ENCODE measurements at places on chromosomes 4 and X.
A peak's percentile ranks its signal among the peaks of the same experiment; 100 is the strongest.

- DNase-seq: no peak
Measured at GRCh38 chr4:124899997-124900396, 187.5 kb upstream of the ANKRD50 start.

DNA sequence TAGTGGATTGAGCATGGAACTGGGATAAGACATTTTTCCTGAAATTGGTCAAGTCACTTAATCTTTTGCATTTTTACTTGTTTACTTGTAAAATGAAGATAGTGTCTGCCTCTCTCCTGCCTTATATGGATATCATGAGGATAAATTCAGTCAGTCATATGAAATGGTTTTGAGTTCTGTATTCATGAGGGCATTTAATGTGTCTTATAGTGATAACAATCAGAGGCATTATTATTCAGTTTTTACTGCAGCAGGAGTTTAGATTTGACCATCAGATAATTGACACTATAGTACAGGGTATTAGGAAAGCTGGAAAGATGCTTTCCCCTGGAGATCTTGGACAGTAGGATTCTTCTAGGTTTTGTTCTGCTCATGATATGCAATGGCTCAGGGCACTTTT, 26.0 kb downstream of the NPNT start:
- DNase-seq: no peak

DNA sequence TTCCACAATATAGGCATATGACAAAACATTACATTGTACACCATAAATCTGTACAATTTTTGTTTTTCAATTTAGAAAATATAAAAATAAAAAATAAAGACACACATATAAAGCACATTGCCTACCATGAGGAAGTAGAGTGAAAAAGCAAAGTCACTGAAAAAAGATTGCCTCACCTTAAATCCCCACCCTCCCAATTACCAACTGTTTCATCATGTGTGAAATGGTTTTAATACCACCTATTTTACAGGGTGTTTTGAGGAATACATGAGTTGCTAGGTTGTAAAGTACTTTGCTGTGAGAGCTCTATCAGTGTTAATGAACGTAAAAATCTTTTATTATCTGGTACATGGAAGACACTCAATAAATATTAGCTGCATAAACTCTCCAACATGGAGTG, 373.6 kb upstream of the NDST3 start:
- DNase-seq: no peak

DNA sequence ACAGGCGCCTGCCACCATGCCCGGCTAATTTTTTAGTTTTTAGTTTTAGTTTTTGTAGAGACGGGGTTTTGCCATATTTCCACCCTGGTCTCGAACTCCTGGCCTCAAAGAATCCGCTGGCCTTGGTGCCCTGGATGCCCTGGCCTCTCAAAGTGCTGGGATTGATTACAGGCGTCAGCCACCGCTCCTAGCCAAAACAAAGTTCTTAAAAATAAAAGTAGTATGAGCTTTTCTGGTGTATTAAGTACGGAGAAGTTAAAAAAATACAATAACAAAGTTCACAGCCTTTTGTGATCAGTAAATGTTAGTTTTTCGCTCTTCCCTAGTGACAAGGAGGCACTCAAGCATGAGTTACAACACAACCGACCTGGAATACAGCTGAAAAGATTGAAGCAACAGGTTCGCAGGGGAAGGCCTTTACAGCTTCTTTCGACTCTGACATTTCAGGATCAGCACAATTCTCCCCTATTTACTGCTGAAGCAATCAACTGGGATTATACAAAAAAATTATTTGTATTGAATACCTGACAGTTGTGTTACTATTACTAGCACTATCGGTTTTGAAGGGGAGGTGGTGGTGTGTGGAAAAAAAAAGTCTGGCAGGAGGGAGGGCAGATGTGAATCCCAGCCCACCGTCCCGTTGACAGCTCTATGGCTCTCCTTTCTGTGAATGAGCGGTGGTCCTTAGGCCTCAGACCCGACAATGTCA, 893 bp upstream of the METAP1 start:
- no peak for DNase-seq

DNA sequence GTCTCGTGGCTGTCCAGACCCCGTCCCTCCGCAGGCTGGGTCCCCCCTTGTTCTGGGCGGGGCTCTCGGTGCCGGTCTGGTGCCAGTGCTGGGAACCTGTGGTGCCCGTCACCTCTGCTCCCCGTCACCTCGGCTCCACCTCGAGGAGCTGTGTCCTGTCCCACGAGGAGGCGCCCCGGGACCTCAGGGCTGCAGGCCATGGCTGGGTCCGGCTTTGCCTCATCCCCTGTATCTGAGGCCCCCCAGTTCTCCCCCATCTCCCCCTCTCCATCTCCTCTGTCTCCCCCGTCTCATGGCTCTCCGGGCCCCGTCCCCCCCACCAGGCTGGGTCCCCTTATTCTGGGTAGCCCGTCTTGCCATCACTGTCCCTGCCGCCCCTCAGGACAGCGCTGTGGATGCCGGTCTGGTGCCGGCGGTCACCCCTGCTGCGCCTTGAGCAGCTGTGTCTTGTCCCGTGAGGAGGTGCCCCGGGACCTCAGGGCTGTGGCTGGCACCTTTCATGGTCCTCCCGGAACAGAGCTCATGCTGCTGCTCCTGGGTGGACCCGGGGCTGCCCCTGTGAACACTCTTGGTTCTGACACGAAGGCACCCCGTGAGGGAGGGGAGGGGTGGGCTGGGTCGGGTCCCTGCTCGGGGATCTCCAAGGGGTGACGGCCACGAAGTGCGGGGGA, 13.4 kb upstream of the GTPBP6 start:
- no peak for DNase-seq

DNA sequence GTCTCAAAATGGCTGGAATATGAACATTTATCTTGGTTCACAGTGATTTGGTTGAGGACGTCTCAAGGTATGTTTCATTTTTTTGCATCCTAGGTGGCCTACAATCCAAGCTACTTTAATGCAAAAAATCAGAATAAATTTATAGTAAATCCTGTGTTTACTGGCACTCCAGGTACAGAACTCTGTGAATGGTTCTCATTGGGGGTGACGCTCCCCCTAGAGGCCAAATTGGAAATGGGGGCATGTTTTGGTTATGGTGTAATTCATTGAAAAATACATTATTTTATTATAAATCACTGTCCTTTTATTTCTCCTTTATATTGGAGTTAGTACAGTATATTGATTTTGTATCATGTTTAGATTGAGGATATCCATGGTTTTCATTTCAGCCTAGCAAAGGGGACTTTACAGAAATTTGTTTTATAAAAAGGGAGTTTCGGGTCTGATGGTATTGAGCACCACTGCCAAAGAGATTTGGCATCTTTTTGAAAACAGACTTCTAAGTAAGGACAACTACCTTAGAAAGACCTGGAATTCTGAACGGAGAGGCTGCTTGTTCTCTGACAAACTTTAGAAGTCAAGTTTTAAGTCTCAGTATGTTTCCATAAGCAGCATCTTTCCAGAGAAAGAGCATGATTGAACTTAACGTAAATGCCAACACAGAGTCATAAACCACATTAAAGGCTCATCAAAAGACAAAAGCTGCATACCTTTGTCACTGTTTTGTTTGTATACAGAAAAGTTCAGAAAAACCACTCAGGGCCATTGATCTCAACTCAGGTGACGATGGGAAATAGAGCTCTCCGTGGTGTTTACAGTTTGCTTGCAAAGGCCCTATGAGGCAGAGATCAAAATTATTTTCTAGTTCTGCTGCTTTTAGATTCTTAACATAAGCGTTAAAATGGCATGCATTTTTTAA, 19.4 kb downstream of the MTM1 start:
- DNase-seq: no peak

- peak; percentile 26 for DNase-seq
Measured at GRCh38 chr4:16026160-16026761, 57.6 kb downstream of the PROM1 start.

DNA sequence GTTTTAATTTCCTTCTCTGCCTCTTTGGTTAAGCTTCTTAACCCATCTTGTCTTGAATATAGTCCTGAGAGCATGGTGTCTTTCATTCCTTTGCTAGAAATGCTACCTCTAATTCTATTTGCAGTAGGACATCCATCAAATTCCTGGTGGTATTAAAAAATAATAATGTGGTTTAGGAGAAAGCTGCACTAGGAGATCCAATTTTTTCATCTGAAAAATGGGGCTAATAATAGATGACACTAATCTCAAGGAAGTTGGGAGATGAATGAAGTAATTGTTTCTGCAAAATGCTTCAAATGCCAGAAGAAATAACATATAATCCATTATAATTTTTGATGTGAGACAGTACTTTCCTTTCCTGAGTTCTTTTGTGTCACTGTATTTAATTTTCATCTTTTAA, 194.9 kb downstream of the PACRGL start:
- no peak for DNase-seq

DNA sequence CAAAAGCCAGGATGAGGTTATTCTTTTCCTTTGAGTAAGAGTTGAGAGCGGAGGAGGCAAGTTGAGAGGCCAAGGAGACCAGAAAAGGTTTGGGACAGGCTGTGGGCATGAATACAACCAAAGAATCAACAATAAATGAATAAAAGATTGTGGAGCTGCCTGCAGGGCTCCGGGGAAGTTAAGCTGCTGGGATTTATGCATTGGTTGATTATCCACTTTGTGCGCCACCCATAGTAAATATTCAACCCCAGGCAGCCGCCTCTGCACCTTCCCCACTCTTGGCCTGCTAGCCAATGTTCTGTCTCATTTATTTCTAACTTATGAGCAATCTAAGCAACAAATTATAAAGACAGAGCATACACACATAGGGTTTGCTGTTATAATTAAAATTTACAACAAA, 28.2 kb upstream of the IGSF1 start:
- DNase-seq: no peak

All from NCI-H2227 treated with DMSO at 0.1 percent for 48 hours (cell line).